ENCODE measurements at places on chromosomes 12 and 14. TPM values are rescaled to one million over a fixed set of nuclear protein-coding genes. Genes with fewer than 3 reads are reported as not detected.
A peak's percentile ranks its signal among the peaks of the same experiment; 100 is the strongest.

SLC25A47 gene
- 0.37 TPM for total RNA-seq

NOS1 gene
- not detected for total RNA-seq

P2RX2 gene
- total RNA-seq: not detected

RPL10L gene
- total RNA-seq: not detected

DNA sequence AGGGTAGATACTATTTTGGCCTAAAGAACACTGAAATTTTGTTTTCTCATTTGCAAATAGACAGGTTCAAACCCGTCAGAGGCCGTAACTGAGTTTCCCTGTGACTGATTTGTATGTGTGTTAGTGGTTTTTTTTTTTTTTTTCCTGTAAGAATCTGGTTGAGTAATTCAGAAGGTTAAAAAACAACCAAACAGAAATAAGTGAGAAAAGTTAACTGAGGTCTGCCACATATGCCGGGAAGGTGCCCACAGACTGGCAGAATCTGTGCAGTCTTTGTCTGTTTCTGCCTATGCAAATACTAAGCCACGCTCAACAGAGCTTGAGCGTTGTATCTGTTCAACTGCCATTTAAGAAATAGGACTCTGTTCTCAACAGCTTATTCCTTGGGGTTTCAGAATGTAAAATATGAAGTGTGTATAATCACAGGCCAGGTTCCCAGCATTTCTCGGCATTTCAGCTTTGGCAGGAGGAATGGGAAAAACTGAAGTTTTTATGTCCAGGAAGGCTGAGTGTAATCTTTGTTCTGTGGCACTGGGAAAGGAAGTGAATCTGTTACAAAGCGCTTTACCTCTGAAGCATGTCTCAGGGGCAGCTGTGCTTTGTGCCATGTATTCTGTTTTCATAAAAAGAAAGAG, 181.9 kb downstream of the PRKCH start:
- DNase-seq: no peak

- no peak for DNase-seq
Observed at GRCh38 chr12:131928080-131928710, 881 bp upstream of the PUS1 start.

- no peak for DNase-seq
Observed at GRCh38 chr12:14431975-14432374, 66.5 kb downstream of the ATF7IP start.

GRCh38 chr14:78967111-78967809, 797.1 kb downstream of the NRXN3 start:
- no peak for DNase-seq

GRCh38 chr14:31921721-31922120, 155.4 kb upstream of the ARHGAP5 start:
- no peak for DNase-seq

- DNase-seq: peak; percentile 69
Observed at GRCh38 chr14:39107591-39107996, 4.6 kb upstream of the SEC23A start.

- DNase-seq: no peak
Observed at GRCh38 chr14:94882401-94882800, 112.5 kb upstream of the GSC start.

GRCh38 chr12:13194401-13195110, 2.0 kb upstream of the EMP1 start:
- no peak for DNase-seq

DNA sequence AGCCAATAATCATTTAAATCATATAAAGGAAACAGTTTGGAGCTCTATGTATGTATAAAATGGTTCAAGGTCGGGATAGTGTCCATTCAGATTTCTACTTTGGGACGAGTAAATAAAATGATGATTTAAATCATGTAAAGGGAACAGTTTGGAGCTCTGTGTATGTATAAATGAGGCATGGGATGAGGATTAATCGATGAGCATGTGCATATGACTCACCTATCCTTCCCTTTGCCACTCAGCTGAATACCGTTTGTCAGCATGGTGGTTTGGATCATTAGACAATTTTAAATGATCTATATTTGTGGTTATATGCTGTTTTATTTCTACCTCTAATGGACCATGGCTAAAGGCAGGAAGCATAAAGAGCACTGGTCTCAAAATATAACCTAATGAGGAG, 7.1 kb upstream of the SLCO1A2 start:
- DNase-seq: no peak

DNA sequence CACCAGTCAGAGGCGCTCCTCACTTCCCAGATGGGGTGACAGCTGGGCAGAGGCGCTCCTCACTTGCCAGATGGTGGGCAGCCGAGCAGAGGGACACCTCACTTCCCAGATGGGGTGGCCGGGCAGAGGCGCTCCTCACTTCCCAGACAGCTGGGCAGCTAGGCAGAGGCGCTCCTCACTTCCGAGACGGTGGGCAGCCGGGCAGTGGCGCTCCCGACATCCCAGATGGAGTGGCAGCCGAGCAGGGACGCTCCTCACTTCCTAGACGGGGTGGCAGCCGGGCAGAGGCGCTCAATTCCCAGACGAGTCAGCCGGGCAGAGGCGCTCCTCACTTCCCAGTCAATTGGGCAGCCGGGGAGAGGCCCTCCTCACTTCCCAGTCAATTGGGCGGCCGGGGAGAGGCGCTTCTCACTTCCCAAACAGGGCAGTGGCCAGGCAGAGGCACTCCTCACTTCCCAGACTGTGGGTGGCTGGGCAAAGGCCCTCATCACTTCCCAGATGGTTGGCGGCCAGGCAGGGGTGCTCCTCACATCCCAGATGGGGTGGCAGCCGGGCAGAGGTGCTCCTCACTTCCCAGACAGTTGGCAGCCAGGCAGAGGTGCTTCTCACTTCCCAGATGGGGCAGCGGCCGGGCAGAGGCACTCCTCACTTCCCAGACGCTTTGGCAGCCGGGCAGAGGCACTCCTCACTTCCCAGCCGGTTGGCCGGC, 143.8 kb upstream of the ARID2 start:
- DNase-seq: no peak

GRCh38 chr12:72323881-72324280, 51.7 kb downstream of the TRHDE start:
- DNase-seq: no peak

DNA sequence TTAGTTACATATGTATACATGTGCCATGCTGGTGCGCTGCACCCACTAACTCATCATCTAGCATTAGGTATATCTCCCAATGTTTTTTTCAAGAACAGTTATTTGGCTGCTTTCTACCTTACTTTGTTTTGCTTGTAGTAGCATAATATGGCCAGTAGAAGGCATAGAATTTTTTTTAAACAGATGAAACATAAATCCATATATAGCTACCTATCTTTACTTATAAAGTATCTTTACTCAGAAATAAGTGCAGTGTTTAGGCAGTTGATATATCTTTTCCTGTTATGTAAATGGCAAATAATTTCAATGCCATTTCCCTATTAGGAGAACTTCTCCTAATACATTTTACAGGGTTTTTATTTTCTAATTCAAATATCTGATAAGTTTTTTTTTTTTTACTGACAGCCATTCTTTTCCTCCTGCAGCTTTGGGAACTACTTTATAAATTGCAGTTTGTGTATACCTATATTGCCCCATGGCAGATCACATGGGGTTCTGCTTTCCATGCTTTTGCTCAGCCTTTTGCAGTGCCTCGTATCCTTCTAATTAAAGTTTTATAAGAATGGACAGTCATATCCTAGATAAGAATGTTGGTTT, 143.1 kb downstream of the PCNX1 start:
- DNase-seq: peak; percentile 13

GRCh38 chr12:3631759-3632158, 121.2 kb downstream of the CRACR2A start:
- no peak for DNase-seq

DNA sequence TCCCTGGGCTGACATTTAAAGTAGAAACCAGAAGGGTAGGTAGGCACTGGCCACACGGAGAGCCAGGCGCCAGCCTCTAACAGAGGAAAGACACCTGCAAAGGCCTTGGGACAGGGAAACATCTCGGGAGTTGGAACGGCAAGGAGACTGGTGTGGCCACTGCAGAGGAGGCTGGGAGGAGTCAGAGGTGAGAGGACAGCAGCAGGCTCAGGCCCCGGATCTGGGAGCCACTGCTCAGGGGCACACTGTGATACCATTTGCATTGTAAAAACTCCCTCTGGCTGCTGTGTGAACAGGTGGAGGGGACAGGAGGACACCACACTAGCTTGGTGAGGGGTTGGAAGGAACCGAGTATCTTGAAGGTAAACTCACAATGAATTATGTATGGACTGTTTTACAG, 2.7 kb downstream of the ANHX start:
- DNase-seq: no peak

DNA sequence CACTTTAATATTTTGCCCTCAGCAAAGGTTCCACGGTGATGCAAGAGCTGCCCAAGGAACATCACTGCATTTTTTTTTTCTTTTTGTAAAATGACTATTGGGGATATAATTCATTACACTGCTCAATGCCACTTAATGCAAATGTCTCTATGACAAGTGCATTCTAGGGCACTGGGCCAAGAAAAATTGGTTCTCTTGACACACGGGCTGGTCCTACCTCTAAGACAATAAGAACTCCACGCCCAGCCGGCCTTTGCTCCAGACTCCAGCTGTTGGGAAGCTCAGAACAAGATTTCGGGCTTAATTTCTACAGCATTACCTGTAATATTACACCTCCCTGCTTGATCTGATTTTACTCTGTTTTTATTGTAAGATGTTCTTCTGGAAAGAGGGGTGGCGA, 48.8 kb upstream of the VRK1 start:
- peak; percentile 2 for DNase-seq

- DNase-seq: no peak
Observed at GRCh38 chr12:1041478-1041877, 50.5 kb downstream of the ERC1 start.

GRCh38 chr14:46487582-46488350, 163.8 kb downstream of the RPL10L start:
- DNase-seq: no peak

GRCh38 chr14:101884089-101884933, 80.1 kb upstream of the DYNC1H1 start:
- no peak for DNase-seq

Measured in HT-29 (cell line).